ENCODE measurements at places on chromosomes 1 and 21.

GRCh38 chr21:34054259-34054658 is 19.1 kb upstream of the MRPS6 start:
- DNase-seq = no peak

DNA sequence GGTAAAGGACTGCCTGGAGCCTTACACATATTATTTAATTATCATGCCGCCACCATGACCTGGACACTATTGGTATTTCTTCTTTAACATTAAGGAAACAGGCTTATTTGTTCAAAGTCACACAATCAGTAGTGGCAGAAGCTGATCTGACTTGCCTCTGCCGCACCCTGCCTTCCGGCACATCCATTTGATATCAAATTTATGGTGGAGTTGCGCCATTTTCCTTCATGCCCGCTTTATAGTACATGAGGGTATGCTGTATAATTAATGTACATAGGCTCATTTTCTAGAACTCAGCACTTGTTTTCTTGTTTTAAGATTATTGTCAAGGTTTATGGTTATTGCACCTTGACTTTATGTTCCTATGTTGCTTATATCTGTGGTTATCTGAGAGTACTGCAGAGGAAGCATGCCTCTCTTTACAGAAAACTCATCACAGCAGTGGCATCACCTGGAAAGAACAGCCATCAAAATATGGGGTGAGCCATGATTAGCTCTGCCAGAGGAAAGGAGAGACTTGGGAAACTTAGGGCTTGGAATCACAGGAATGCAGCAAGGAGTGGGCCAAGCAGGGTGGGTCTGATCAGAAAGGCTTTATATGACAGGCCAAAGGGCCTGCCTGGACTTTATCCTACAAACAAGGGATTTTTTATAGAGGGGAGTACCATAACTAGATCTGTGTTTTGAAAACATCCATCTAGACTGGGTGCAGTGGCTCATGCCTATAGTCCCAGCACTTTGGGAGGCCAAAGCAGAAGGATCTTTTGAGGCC is 72.2 kb upstream of the GJB5 start:
- no peak for DNase-seq

GRCh38 chr21:40466893-40467483 is 380.0 kb downstream of the DSCAM start:
- DNase-seq = no peak

- DNase-seq = no peak
These were observed 31.8 kb downstream of the PROK1 start for GRCh38 chr1:110482662-110483307.

DNA sequence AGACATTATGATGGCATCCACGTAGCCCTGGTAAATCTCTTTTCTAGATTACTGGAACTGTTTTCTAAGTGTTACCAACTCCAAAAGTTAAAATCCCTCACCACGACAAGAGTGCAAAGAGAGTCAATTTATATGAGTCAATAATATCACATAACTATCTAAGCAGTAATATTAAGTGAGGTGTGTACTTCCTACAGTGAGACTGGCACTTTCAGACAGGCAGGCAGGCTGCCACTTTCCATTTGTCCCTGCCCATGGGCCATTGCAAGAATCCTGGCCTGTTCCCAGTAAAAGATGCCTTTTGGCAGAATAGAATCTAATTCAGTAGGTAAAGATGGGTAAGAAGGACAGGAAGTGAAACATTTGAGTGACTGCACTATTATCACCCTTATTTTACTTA is 355.6 kb downstream of the PTBP2 start:
- DNase-seq = no peak

- no peak for DNase-seq
These were observed 555.9 kb downstream of the USP25 start for GRCh38 chr21:16285605-16286126.

GRCh38 chr1:55363268-55363667 is 148.1 kb upstream of the USP24 start:
- DNase-seq = no peak

DNA sequence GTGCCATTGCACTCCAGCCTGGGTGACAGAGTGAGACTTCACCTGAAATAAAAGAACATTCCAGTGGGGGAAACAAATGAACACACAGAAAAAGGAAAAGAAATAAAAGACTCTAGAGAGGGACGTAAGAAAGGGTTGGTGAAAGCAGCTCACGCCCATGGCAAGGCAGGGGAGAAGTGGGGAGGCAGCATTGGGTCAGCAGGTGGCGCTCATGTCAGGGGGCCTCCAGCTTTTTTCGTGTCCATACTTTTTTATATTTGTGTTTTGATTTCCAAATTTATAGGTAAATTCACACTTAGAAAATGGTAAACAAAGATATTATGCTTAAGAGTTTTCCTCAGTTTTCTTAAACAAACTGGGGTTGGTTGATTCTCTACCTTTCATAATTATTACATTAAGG is 45.5 kb downstream of the VPS13D start:
- DNase-seq = no peak

DNA sequence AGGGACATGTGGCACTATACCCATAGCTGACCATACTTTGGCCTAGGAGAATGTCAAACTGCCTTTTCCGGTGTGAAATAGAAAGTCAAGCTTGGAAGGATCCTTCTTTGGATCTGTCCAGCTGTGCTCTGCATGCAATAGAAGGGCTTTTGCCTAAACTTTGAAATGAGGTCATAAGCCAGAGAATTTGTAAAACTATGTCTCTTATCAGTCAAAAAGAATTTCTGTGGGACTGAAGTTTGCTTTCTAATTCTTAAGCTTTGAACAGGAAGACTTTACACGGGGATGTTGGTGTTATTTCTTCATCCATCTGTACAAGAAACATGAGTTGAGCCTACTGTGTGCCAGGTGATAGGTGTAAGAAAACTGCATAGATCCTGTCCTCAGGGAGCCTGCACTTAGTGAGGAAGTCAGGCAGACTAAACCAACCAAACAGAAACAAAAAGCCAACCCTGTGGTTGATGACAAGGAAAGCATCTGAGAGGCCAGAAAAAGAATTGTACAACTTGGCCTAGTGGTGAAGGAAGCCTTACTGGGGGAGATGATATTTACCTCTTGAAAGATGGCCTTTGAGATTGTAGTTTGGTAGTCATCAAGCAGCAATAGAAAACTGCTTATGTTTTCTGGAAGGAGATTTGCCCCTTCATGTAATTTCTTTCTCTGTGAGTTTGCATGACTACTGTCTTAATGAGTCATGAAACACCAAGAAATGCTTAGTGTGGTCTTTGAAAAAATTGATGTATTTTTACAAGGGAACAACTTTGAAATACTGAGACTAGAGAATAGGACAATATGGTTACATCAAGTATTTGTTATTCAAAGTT is 24.8 kb downstream of the TGFB2 start:
- DNase-seq = no peak

GRCh38 chr1:6239950-6240768 is 3.8 kb upstream of the HES3 start:
- DNase-seq = no peak

- no peak for DNase-seq
These were observed 563 bp downstream of the QSOX1 start for GRCh38 chr1:180155182-180155682.

DNA sequence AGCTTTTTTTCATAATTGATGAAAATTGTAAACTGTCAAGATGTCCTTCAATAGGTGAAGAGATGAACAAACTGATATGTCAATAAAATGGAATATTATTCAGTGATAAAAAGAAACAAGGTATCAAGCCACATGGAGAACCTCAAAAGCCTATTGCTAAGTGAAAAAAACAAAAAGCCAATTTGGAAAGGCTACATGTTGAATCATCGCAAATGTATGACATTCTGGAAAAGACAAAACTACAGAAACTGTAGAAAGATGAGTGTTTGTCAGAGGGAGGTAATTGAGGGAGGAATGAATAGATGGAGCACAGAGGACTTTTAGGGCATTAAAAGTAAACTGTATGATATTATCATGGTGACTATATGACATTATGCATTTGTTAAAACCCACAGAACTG is 34.5 kb upstream of the USP25 start:
- DNase-seq = no peak

DNA sequence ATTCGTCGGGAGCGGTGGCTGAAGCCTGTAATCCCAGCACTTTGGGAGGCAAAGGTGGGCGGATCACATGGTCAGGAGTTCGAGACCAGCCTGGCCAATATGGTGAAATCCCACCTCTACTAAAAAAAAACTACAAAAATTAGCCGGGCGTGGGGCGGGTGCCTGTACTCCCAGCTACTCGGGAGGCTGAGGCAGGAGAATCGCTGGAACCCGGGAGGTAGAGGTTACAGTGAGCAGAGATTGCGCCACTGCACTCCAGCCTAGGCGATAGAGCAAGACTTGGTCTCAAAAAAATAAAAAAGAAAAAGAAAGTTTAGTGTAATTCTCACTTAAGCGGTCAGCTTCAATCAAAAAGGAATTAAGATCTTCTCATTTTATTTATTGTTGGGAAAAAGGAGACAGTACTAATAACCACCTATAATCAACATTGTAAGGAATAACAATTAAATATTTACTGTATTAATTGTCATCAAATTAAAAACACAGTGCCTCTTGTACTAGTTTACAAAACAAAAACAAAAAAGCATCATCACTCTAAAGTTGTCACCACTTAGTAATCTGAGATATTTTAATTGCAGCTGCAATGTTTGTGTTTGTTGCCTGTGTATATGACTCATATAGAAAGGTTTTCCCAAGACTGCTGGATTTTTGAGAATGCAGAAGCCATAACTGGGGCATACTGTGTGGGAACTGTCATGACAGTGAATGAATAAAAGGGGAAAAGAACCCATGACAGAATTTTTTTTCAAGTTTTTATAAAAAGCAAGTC is 3.7 kb downstream of the FBXO42 start:
- no peak for DNase-seq

DNA sequence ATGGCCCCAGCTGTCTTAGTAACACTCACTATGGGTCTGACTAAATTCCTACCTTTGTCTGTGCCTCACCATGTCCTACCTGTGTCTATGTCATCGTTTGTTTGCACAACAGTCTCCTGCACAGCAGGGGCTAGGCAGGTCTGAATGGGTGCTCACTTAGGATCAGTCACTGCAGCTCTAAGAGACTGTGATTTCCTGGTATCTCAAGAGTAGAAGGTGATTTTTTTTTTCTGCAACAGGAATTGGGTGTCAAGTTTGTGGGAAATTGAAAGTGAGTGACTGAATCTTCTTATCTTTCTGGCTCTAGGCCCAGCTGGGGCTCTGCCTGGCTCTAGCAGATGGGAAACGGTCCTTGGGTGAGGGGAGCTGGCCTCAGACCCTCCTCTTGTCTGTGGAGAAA is 46.4 kb upstream of the TRABD2B start:
- DNase-seq = no peak

- no peak for DNase-seq
These were observed 115.6 kb upstream of the SLC45A1 start for GRCh38 chr1:8202182-8202905.

- no peak for DNase-seq
These were observed 12.5 kb upstream of the MYOC start for GRCh38 chr1:171664976-171665375.

DNA sequence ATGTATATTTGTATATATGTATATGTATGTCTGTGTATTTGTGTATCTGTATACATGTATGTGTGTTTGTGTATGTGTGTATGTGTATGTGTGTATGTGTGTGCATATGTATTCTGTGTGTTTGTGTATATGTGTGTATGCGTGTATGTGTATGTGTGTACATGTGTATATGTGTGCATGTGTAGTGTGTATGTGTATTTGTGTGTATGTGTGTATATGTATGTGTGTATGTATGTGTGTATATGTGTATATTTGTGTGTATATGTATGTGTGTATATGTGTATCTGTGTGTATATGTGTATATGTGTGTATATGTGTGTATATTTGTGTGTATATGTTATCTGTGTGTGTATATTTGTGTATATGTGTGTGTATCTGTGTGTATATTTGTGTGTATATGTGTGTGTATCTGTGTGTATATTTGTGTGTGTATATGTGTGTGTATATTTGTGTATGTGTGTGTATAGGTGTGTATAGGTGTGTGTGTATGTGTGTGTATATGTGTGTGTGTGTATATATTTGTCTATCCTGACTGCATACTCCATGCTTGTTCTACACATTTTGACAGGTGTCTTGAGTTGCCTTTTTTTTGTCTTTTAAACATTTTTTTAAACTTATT is 101.5 kb downstream of the SCCPDH start:
- DNase-seq = no peak

- no peak for DNase-seq
These were observed 36.0 kb downstream of the AHDC1 start for GRCh38 chr1:27567971-27568299.

DNA sequence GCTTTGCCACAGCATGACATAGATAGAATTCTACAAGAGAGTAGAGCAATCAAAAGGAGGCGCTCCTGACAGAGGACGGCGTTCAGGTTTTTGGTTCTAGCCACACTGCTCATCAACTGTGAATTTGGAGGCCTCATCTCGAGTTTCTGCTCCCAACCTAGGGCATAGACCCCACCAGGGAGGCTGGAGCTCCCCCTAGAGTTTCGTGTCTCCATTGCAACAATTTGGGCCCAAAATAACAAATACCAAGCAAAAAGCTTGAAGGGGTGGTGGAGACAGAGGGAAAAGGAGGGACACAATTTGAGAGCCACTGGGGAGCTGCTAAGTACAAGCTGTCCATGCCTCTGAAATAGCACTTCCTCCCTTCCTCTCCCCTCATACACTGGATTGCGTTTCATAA is 297.0 kb downstream of the GPATCH2 start:
- DNase-seq = peak; percentile 32

DNA sequence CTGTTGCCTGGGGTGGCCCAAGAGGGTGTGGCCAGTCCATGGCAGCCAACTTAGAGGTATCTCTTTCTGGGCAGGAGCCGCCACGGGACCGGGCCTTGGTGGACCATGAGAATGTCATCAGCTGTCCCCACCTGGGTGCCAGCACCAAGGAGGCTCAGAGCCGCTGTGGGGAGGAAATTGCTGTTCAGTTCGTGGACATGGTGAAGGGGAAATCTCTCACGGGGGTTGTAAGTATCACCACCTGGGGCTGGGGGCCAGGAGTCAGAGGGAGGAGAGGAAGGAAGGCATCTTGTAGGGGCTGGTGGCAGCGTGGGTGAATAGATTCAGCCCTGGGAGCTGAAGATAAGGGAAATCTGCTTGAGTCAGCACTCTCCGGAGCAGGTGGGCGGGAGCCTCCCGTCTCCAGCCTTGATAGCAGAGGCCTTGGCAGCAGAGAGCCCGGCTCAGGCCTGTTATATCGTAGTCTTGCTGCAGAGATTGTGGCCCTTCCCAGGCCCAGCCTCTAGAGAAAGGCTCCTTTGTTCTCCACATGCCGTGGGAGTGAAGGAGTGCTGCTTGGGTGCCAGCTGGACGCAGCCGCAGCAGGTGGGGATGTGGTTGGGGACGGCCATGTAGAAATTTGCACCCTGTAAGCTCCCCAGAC is 25.4 kb downstream of the PHGDH start:
- no peak for DNase-seq

Measured in NCI-H1048 (cell line).